ENCODE measurements at places on chromosomes 6 and 20.

GRCh38 chr6:72984981-72985665 is 240.2 kb downstream of the KHDC1L start:
- no peak for DNase-seq

DNA sequence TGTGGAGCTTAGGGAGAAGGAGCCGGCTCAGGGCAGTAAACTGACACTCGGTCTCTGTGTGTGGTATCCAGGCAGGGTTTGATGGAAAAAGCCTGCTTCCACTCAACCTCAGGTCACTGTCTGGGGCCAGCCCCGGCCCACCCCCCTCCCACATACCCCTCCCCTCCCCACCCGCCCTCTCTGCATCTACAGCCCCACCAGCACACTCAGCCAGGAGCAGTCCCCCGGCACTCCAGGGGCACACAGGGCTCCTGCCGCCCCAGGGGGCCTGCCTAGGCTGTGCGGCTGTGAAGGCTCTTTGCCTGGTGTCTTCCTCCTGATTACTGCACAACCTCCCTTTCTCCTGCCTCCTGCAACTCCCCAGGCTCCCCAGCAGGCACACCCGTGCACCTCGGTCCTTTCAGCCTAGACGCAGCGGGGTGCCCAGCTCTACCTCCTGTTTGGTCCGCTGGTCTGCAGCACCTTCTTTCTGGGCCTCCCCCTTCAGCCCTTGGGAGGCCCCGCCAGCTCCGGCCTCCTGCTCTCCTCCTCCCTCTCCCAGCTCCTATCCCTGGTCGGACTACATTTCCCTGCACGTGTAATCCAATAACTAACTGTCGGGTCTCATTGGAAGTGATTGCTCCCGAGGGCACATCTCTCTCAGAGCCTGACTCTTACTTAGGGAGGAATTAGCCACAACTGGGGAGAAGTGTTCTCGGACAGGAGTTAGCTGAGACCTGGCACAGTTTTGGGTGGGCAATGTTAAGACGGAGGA is 1.3 kb upstream of the FOXF2 start:
- DNase-seq = no peak

DNA sequence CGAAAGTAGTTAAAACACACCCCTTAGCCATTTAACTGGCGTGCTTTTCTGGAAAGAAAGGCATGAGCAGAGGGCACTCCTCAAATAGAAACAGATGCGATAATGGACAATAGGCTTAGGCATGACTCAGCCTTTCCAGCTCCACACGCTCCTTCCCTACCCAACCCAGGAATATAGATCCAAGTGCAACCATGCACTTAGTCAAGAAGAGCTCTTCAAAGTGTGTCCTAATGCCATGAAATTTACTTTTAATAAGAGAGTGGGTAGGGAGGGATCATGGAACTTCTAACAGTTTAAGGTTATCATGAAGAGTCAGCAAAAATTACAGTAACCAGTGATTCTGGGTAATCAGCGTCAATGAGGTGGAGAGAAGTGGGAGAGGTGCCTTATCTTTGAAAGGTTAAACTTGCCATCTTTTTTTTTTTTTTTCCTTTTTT is 2.4 kb upstream of the EFHC1 start:
- no peak for DNase-seq

GRCh38 chr20:63533871-63534393 is 3.2 kb downstream of the PTK6 start:
- DNase-seq = no peak

- no peak for DNase-seq
Measured at GRCh38 chr6:66675906-66676305, 968.9 kb upstream of the EYS start.

DNA sequence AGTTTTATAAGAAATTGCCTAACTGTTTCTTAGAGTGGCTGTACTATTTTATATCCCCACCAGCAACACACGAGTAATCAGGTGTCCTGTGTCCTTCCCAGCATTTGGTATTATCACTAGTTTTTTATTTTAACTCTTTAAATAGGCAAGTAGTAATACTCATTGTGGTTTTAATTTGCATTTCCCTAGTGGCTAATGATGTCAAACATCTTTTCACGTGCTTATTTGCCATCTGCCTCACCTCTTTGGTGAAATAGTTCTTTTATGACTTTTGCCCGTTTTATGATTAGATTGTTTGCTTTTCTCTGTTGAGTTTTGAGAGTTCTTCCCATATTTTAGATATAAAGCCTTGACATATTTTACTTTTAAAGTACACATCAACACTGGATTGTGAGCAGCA is 57.8 kb downstream of the GCLC start:
- DNase-seq = no peak

DNA sequence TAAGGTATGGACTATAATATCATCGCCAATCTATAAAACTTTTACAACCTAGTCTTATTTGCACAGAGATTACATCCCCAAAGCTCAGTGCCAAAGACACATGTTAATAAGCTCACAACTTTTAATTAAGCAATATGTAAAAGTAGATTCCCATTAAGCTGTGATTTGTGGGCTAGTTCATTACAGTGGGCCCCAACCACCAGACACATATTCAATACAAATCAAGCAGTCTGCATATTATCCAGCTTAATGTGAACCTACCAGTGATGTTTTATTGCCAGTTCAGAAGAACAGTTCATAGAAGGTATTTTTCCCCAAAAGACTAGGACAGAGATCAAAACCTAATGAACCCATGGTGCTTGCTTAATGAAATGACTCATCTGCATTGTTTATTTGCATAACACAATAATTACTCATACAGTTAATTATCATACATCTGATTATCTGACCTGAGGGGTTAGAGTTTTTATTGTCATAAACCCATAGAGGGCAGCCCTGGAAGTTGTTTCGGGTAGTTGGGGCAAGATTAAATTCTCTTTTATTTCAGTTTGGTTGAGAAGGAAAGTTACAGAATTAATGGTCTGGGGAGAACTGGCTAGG is 831.0 kb downstream of the TFAP2A start:
- DNase-seq = no peak

- DNase-seq = no peak
Measured at GRCh38 chr20:50323209-50323608, 132.6 kb downstream of the CEBPB start.

GRCh38 chr6:16670617-16671051 is 90.6 kb downstream of the ATXN1 start:
- no peak for DNase-seq

DNA sequence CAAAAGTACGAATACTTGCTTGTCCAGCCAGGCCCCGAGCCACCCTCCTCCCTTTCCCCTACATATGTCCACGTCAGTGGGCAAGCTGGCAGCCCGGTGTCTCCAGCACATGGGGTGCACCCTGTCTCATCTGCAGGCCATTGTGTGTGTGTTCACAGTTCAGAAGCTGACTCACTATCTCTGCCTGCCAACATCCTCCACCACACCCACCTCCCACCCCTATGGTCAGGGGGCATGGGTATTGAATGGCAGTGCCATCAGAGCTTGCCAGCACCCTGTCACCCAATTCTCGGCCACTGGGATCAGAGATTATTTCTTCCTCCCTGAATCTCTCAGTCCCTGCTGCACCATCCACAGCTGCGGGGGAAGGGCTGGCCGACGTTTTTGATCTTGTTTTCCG is 195.7 kb downstream of the FARS2 start:
- DNase-seq = no peak

- DNase-seq = no peak
Measured at GRCh38 chr6:28523241-28523622, 2.4 kb upstream of the GPX5 start.

GRCh38 chr6:163646866-163647265 is 232.3 kb downstream of the QKI start:
- DNase-seq = no peak

DNA sequence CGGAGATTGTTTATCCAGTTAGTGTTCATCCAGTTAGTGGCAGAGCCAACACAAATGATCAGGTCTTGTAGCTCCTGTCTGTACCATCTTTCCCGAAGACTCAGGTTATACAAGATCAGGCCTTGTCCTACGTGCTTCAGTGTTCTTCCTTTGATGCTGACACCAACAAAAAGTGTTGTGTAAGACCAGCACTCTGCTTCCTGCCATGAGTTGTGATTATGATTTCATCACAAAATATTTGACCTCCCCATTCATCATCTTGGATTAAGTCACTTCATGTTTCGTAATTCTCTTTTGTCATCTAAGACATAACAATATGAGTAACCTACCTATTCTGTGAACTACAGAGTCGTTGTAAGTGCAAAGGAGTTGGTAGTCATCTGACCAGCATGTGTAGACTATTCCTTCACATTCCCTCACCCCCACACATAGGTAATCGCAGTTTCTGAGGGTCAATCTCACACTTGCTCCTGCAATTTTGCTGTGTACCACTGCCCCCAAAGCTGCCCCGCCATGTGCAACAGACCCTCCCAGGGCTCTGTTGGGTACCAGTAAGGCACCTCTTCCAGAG is 135.6 kb upstream of the SLC22A23 start:
- DNase-seq = no peak
